Stimulated activated naive CD8-positive, alpha-beta T cell treated with anti-CD3 and anti-CD28 coated beads, Interleukin-15, amount 100 ng/mL, for 72 hours (primary cell): ENCODE measurements at places on chromosomes 5 and 9.

GRCh38 chr5:7850395-7851239 lies at the start of gene CFAP90:
CFAP90 (minus strand) TSS chr5:7851133; CDS start chr5:7851021, 112 bp downstream.
- DNase-seq, result no peak

DNA sequence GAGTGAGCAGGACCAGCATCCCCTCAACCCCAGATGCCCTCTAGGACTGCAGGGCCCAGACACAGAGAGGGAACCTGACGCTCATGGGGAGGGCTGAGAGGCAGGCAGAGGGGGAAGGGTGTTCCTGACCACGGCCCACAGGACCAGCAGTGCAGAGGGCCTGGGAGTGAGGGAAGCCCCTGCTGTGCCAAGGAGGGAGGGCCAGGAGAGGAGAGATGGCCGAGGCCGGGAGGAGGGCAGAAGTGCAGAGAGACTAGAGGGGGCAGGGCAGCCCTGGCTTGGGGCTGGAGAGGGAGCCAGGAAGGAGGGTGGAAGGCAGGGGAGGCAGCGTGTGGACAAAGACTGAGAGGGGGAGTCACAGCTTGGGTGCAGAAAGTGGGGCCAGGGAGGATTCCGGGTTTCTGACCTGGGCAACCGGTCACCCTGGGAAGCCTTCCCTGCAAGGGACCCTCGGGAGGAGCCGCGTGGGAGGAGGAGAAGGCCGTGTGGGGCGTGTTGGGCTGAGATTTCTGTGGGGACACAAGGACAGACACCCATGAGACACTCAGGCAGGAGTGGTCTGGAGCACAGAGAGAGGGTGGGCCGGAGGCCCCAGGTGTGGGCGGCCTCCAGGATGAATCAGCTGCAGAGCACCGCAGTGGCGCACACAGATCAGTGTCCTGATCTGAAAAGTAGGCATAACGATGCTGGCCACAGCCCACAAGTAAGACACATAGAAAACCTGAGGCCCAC lies 117.5 kb downstream of the ADAMTS2 start:
- DNase-seq, result peak; percentile 4

DNA sequence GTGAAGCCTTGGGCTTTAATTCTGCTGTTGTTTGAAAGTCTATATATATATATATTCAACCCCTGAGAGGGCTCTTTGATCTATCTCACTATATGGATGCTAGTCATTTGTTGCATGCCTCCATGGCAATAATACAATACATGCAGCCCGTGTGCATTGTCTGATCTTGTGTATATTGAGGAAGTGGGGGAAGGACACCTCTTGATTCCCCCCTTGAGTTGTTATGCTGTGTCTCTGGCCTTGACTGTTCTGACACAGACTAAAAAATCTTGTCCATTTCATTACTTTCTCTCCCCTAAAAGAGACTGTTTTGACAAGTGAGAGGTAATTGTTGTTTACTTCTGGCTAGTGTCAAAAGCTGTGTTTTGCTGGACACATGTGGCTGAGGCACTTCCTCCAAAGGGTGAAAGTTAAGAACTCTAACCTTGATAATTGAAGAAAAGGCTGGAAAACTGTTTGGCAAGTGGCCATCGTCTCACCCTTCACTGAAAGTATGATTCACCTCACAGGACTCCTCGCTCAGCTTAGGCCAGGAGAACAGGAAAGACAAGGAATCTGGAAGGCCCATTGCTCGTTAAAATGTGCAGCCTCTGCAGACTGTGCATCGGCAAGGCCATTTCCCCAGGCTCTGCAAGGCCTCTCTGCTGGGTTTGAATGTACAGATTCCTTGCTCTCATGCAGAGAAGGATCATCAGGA lies 304.0 kb downstream of the PRELID2 start:
- no peak for DNase-seq

DNA sequence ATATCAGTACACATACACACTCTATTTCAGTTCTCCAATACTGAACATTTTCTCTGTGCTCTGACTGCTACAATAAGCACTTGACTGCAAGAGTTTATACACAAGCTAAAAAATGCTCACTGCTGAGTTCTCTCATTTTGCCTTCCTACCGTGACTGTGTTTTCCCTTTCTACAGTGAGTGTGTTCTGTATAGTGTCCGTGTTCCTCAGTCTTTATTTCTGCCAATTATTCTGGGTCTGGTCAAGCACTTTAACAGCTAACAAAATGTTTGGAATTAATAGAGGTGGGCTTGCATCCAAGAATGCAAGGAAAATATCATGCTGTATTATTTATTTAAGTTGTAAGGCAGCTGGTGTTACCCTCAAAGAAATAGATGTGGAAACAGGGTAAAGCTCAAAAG lies 217.0 kb upstream of the NREP start:
- DNase-seq, result no peak

DNA sequence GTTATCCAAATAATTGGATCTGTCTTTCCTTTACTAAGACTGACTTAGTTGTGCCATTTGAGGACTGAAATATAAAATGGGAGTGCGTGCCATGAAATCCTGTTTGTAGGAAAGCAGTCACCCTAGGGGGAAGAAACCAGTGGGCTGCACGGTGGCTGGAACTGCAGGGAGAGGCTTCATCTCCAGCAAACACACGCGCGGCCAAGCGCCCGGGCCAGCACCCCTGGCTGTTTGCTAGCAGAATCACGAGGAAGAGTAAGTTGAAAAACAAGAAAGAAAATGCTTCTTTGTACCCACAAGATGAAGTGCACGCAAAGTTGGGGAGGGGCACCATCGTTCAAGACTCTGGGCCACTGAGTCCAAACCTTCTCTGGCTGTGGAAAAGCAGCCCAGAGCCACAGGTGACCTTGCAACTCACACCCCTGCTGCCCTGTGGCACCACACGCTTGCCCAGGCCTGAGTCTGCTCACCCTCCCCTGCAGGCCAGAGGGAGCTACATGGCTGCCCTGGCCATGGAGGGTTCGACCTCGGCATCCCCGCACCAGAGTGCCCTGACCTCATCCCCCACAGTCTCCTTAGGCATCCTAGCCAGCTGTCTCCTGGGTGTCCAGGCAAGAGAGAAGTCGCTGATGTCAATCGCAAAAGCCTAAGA lies 55.2 kb downstream of the IRX2 start:
- no peak for DNase-seq

DNA sequence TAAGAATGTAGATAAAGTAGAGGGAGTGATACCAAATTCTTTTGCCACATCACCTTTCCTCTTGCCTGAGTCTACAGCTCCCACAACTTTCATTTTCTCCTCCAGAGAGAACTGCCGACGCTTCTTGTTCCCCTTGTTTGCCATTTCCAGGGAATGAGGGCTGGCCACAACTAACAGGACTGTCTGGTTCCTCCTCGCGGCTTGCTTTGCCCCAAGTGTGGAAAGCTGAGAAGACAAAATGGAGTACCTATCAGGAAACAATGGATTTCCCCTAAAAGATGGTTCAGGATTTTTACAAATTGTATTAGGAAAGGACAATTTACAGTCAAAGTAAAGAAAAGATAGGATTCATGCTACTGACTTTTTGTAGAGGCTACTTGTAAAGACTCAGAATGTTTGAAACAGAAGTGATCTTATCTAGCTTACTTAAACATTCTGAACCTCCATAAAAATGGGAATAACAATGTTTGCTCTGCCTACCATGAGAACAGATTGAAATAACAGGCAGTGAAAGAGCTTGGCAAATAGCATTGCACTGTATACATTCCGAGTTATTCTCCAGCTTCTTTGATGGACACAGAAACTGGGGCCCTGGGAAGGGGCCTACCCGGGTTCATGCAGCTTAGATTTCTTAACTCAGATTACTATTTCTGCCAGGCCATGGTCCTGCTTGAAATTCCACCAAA lies 4.1 kb downstream of the TIGD6 start:
- DNase-seq, result no peak

- peak; percentile 33 for DNase-seq
Measured at GRCh38 chr5:163503106-163504078, 2.0 kb upstream of the MAT2B start.

DNA sequence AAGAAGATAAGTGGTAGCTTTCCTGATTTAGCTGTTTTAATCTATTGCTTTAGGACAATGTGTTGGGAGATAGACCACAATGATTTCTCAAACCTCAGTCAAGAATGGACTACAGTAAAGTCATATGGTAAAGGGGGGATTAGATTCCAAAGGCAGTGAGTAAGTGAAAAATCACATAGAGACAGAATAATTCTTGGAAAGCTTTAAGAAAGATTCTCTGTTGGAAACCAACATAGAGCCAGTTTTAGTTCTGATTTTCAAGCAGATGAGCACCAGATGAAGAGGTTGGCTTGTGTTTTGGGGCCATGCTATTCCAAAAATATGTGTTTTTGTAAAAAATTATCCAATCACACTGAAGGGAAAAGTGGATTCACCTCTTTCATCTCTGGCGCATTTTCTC lies 256.8 kb upstream of the RPS23 start:
- DNase-seq, result no peak

GRCh38 chr5:17839848-17840247 lies 205.6 kb downstream of the TAF11L14 start:
- no peak for DNase-seq

DNA sequence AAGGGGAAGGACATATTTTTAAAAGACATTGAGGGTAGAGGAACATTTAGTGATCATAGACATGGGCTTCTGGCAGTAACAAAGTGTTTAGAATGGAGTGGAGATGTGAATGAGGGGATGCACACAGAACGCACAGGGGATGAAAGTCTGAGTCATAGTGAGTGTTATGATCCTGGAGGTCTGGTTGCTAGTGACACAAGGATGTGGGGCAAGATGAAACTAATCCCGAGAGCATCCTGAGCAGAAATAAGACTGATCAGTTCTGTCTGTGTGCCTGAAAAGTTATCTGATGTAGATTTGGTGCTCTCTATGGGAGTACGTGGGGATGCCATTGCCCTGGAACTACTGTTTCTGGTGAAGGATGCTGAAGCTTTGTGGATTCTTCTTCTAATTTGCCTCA lies 141.1 kb downstream of the CHSY3 start:
- no peak for DNase-seq

GRCh38 chr5:158642879-158643278 lies 456.8 kb downstream of the EBF1 start:
- DNase-seq, result no peak

GRCh38 chr9:127149010-127149409 lies 26.6 kb upstream of the ANGPTL2 start:
- no peak for DNase-seq
